ENCODE measurements at places on chromosomes 16 and 17.

- no peak for DNase-seq
These were observed 61.5 kb downstream of the HELZ start for GRCh38 chr17:67183531-67183930.

DNA sequence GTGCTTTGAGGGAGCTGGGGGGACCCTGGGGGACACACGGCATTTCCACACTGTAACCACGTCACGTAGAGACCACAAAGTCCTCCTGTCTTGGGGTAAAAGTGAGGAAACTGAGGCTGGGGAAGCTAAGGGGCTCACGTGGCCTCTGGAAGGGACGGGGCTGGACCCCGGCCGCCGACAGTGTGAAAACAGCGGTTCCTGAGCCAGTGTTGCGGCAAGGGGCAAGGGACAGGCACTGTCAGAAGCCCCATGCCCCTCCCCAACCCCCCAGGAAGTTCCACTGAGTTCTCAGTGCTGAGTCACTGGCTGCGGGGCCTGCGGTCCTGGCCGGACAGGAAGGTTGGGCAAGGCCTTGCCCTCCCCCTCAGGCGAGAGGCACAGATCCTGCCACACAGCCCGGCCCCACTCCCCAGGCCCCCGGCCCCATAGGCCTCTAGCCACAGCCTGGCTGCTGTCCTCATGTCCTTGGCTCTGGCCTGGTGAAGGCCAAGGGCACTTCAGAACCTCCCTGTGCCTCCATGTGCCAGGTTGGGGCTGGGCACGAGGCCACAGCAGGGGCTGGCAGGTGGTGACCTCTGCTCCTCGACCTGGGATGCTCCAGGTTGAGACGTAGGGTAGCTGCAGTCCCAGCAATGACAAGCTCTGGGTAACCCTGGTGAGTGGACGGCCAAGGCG is 5.0 kb upstream of the CCDC57 start:
- DNase-seq = no peak

- no peak for DNase-seq
These were observed 44.5 kb upstream of the SMPD3 start for GRCh38 chr16:68492543-68493411.

GRCh38 chr17:56773124-56773523 is 60.6 kb downstream of the C17orf67 start:
- DNase-seq = no peak

DNA sequence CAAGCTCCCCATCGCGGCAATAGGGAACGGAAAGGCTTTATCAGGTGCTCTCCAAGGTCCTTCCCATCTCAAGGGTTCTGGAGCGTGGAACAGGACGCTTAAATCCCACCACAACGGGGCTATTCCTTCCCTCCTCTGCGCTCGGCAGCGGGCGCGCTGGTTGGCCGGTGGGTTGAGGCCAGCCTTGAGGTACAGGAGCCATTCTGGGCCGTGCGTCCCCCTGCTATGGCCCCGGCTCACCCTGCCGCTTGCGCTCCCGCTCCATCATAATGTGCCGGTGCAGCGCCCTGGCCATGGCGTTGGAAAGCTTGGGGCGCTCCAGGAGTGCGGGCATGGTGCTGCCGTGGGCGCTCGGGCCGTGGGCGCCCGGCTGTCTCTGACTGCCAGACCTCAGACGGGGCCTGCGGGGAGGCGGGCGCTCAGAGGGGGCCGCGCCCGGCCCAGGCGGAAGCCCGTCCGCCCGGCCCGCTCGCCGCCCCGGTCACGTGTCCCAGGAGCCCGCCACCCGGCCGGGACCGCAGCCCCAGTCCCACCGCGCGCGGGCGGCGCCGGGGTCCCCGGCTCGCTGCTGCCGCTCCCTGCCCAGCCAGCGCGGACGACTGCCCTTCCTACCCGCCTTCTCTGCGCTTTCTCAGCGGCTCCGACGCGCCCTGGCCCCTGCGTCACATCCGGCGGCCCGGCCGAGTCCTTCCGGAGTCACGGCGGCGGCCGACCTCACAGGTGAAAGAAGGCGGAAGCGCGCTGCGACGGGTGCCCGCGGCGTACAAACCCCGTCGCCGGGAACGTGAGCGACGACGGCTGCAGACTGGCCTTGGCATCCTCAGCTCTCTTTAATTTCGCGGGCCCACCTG is at the start of gene GPS2:
Gene GPS2 (minus strand): TSS at position 642 of the 851 bp plus-strand sequence. CDS start 308 bp downstream, at position 334.
- no peak for DNase-seq

- DNase-seq = no peak
These were observed 624.3 kb downstream of the MAF start for GRCh38 chr16:78976212-78976611.
